ENCODE measurements at places on chromosomes 12 and 14.

DNA sequence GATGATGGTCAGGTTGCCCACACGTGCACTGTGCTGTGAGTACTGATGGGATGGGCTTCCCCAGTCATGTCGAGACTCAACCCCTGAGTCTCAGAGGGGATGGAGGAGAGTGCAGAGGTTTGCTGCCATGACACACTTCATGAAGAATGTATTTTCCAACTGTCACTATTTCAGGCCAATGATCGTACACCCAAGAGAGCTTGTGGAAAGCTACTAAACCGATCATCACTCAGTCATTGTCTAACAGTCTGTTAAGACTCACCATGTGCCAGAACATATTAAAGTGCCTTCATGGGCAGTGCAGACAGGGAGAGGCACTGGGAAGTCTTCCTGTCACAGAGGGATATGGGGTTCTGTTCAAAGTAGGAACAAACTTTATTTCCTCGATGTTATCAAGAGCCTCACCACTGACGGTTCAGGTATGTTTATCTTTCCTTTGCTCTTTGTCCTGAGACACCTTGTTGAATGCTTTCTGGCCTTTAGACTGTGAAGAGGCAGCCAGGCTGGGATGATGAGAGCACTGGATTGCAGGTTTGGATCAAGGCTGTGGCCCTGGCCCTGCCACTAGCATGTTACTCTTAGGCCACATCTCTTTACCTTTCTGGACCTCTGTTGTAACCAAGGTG, 41.6 kb upstream of the NTF3 start:
- DNase-seq: no peak

- no peak for DNase-seq
These were observed 79.6 kb downstream of the WDR20 start for GRCh38 chr14:102219316-102219715.

DNA sequence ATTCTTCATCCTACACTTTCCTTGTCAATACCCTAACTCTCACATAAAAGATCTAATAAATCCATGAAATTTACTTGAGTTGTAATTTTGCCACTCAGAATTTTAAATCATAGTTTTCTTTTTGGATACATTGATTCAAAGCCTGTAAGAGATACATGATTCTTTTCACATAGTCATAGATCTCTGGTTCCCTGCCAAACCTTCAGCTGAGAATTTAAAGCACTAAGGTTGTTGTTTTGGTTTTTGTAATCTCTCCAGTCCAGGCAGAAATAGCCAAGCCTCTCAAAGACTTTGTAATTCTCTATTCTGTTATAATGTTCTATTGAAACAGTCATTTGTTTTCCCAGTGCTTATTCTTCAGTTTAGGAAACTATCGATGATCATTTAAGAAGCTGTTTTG, 273.9 kb downstream of the TRHDE start:
- DNase-seq: no peak

DNA sequence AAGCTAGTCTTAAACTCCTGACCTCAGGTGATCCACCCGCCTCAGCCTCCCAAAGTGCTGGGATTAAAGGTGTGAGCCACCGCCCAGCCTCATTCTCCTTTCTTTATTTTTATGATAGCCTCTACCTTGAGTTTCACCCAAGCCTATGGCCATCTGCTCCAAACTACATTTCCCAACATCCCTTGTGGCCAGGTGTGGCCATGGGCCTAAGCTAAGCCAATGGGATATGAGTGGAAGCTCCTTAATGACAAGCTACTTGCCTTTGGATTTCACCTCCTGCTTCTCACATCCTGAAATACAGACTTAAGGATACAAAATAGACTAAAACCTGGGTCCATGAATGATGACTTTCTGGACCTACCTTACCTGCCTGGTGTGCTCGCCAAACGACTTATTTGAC, 46.2 kb downstream of the DPF3 start:
- DNase-seq: no peak

All from NT2/D1 (cell line).